ENCODE measurements at places on chromosomes 7 and 10. TPM values are rescaled to one million over a fixed set of nuclear protein-coding genes. Genes with fewer than 3 reads are reported as not detected.

The DOCK4 gene
- total RNA-seq: 12.7 TPM

The INHBA gene
- 0.12 TPM for total RNA-seq

GRCh38 chr10:37937864-37938263 is 38.6 kb downstream of the ZNF25 start:
- no peak overlapping the region for H3K4me3 ChIP-seq
- no peak for DNase-seq
- no peaks in the 10 kb centered on the region for H3K27me3 ChIP-seq
- no peaks in the 10 kb centered on the region for H3K36me3 ChIP-seq
- no peak overlapping the region for H3K27ac ChIP-seq
- H3K4me1 ChIP-seq: no peaks in the 10 kb centered on the region

- no peak for DNase-seq
- H3K27ac ChIP-seq: no peak overlapping the region
- no peaks in the 10 kb centered on the region for H3K36me3 ChIP-seq
These were observed 73.8 kb upstream of the SFMBT2 start for GRCh38 chr10:7484456-7485243.

GRCh38 chr7:2144926-2145325 is 87.8 kb downstream of the MAD1L1 start:
- DNase-seq: no peak
- peaks cover 14% of the 10 kb centered on the region for H3K4me1 ChIP-seq
- no peaks in the 10 kb centered on the region for H3K27me3 ChIP-seq
- peaks cover 20% of the 10 kb centered on the region for H3K36me3 ChIP-seq

- peaks cover 54% of the 10 kb centered on the region for H3K4me1 ChIP-seq
- peaks cover 5% of the 10 kb centered on the region for H3K36me3 ChIP-seq
- no peaks in the 10 kb centered on the region for H3K27me3 ChIP-seq
These were observed 3.8 kb downstream of the NUDCD3 start for GRCh38 chr7:44486693-44487092.

DNA sequence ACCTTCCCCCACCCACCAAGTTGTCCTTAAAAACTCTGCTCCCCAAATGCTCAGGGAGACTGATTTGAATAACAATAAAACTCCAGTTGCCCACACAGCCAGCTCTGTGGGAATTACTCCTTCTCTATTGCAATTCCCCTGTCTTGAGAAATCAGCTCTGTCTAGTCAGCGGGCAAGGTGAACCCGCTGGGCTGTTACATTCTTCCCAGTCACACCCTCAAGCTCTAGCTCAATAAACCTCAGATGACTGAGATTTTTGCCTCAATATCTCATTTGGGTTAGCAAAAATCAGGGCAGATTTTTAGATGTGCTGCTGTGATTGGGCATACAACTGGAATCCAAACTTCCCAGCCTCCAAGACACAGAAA is 32.9 kb downstream of the SVOPL start:
- no peak overlapping the region for H3K4me3 ChIP-seq
- DNase-seq: no peak
- H3K27me3 ChIP-seq: peaks cover 22% of the 10 kb centered on the region
- no peak overlapping the region for H3K27ac ChIP-seq
